ENCODE measurements at places on chromosomes 5 and 9. TPM values are rescaled to one million over a fixed set of nuclear protein-coding genes. Genes with fewer than 3 reads are reported as not detected.

DNA sequence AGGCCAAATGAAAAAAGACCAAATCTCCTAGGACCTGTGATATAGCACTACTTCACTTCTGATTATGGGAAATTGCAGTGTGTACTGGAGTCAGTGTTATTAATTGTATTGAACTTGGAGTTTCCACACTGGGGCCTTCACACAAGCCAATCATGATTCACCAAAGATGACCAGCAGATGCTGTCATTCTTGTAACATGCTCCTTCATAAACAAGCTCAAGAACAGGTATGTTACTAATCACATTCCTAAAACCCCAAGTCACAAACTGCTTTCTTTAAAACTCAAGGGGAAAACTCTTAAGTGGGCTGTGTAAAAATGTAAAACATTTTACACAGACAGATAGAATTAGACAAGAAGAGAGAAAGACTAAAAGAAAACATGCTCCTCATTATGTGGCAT, 5.6 kb downstream of the KLHL3 start:
- H3K27ac ChIP-seq = no peak overlapping the region
- no peak for DNase-seq
- H3K4me3 ChIP-seq = no peak overlapping the region
- H3K4me1 ChIP-seq = peaks cover 9% of the 10 kb centered on the region
- H3K36me3 ChIP-seq = no peaks in the 10 kb centered on the region
- H3K27me3 ChIP-seq = peaks cover 2% of the 10 kb centered on the region

GRCh38 chr5:51242456-51242855, 140.8 kb upstream of the ISL1 start:
- H3K4me1 ChIP-seq = no peaks in the 10 kb centered on the region
- H3K27ac ChIP-seq = no peak overlapping the region
- no peaks in the 10 kb centered on the region for H3K27me3 ChIP-seq
- H3K4me3 ChIP-seq = no peak overlapping the region
- H3K36me3 ChIP-seq = no peaks in the 10 kb centered on the region

- no peaks in the 10 kb centered on the region for H3K36me3 ChIP-seq
- no peak overlapping the region for H3K4me3 ChIP-seq
- no peak overlapping the region for H3K27ac ChIP-seq
Observed at GRCh38 chr5:137316346-137316736, 182.8 kb downstream of the SPOCK1 start.

GRCh38 chr5:132687995-132688394, 14.2 kb downstream of the IL4 start:
- no peaks in the 10 kb centered on the region for H3K36me3 ChIP-seq
- H3K4me3 ChIP-seq = no peak overlapping the region
- no peaks in the 10 kb centered on the region for H3K4me1 ChIP-seq
- DNase-seq = no peak

GRCh38 chr9:128552744-128553440, 505 bp downstream of the SPTAN1 start:
- no peaks in the 10 kb centered on the region for H3K27me3 ChIP-seq
- peak overlapping the region; percentile 87 for H3K4me3 ChIP-seq
- H3K4me1 ChIP-seq = peaks cover 70% of the 10 kb centered on the region
- H3K27ac ChIP-seq = peak overlapping the region; percentile 67
- no peaks in the 10 kb centered on the region for H3K36me3 ChIP-seq

PCSK5 gene
- total RNA-seq = 0.55 TPM

TYRP1 gene
- not detected for total RNA-seq

GRCh38 chr9:116090030-116090770, 63.4 kb upstream of the PAPPA start:
- no peaks in the 10 kb centered on the region for H3K4me1 ChIP-seq
- H3K27ac ChIP-seq = no peak overlapping the region
- no peak for DNase-seq
- H3K27me3 ChIP-seq = no peaks in the 10 kb centered on the region

DNA sequence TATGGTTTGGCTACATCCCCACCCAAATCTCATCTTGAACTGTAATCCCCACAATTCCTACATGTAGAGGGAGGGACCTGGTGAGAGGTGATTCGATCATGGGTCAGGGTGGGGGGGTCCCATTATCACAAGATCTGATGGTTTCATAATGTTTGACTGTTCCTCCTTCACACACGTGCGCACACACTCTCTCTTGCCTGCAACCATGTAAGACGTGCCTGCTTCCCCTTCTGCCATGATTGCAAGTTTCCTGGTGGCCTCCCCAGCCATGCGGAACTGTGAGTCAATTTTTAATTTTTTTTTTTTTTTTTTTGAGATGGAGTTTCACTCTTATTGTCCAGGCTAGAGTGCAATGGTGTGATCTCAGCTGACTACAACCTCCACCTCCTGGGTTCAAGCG, 27.0 kb downstream of the FAM169A start:
- H3K27me3 ChIP-seq = no peaks in the 10 kb centered on the region
- peaks cover 7% of the 10 kb centered on the region for H3K36me3 ChIP-seq
- H3K4me1 ChIP-seq = peaks cover 50% of the 10 kb centered on the region
- no peak overlapping the region for H3K4me3 ChIP-seq
- no peak overlapping the region for H3K27ac ChIP-seq
- no peak for DNase-seq

DNA sequence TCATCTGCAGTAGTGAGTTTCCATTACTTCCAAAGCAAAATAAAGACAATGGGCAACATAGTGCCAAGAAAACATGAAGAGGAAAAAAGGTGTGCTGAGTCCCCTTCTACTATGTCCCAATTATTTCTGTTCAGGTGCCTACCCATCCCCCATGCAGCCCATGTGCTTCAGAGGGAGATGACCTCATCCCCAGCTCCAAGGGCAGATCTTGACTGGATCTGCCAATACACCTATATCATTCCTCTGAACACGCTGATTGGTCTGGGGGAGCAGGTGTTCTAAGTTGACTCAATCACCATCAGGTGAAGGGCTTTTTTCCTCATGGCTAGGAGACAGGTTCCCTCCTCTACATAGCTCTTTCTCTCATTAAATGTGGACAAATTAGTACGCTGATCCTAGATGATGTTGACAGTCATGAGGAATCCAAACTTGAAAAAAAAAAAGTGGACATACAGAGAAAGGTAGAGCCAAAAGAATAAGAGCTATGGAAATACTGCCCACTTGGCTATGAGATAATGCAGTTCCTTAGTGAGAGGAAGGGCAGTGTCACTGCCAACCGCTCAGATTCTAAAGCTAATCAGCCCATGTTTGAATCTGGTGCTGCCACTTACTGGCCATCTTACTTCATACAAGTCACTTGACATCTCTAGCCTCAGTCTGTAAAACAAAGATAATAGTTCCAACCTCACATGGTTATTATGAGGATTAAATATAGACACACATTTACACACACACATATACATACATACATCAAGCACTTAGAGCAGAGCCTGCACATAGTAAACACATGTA, 23.1 kb downstream of the PRELID2 start:
- H3K27ac ChIP-seq = no peak overlapping the region
- peak; percentile 6 for DNase-seq
- no peaks in the 10 kb centered on the region for H3K4me1 ChIP-seq

GRCh38 chr9:101466863-101467262, 31.3 kb upstream of the ALDOB start:
- DNase-seq = no peak
- H3K4me1 ChIP-seq = peaks cover 14% of the 10 kb centered on the region
- no peaks in the 10 kb centered on the region for H3K36me3 ChIP-seq
- H3K27me3 ChIP-seq = no peaks in the 10 kb centered on the region

DNA sequence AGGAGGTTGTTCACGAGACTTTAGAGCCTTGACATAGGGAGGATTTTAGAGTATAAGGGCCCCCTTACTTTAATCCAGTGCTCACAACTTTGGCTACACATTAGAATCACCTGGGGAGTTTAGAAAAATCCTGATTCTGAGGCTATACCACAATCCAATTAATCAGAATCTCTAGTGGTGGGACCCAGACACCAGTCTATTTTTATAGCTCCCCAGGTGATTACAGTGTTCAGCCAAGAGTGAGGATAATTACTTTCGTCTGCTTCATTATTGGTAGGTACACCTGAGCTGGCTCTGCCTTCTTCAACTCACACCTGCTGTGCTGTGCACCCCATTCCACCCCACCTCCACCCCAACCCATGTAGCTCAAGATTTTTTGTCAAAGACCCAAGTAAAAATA, 141.3 kb upstream of the EPB41L4A start:
- DNase-seq = no peak
- H3K27ac ChIP-seq = no peak overlapping the region
- H3K36me3 ChIP-seq = no peaks in the 10 kb centered on the region
- H3K27me3 ChIP-seq = no peaks in the 10 kb centered on the region
- H3K4me3 ChIP-seq = no peak overlapping the region

GRCh38 chr5:126777257-126777974, 480 bp downstream of the LMNB1 start:
- peak; percentile 9 for DNase-seq
- H3K27ac ChIP-seq = peak overlapping the region; percentile 95

DNA sequence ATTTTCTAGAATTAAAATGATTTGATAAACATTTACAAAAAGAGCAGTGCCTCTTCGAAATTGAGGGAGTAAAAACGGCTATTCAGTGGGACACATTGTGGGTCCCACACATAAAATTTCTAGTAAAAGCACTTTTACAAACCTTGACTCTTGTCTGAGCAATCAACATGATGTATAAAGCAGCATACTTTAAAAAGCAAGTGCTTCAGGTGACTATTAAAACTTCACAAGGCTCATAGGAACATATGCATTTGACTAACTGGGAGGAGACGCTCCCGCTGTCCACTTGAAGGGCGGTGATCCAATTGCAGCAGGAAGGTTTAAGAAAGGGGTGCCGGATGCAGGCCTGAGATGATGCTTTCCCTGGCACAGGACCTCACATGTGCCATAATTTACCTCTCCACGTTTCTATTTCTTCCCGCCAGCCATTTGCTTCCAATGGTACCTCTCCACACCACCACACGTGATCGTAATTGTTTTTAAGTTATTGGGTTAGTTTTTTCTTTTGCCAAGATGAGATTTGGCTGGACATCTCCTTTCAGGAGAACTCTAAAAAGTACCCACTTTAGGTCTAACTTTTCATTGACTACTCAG, 1.8 kb downstream of the MCTP1 start:
- peaks cover 7% of the 10 kb centered on the region for H3K4me1 ChIP-seq
- H3K27me3 ChIP-seq = peaks cover 2% of the 10 kb centered on the region
- H3K27ac ChIP-seq = no peak overlapping the region
- DNase-seq = no peak
- no peak overlapping the region for H3K4me3 ChIP-seq

GRCh38 chr5:100516285-100516684, 18.9 kb upstream of the FAM174A start:
- no peak overlapping the region for H3K4me3 ChIP-seq
- no peaks in the 10 kb centered on the region for H3K36me3 ChIP-seq
- DNase-seq = no peak
- no peaks in the 10 kb centered on the region for H3K4me1 ChIP-seq
- no peak overlapping the region for H3K27ac ChIP-seq
- H3K27me3 ChIP-seq = no peaks in the 10 kb centered on the region

DNA sequence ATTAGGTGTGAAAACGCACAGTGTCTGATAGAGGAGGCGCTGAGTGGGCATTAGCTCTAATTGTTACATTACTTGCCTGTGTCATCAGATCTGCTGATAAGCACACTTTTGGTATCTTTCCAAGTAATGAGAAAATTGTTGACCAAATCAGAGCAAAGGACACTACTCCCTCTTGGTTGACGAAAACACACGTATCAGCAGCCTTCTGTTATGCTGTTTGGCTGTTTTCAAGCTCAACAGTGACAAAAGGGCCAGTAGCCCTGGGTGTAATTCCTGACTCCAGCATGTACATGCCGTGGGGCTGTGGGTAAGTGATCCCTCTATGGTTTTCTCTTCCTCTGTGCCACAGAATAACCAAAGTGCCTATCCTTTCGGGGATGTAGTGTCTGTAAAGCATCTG, 151.4 kb downstream of the AUH start:
- no peak overlapping the region for H3K4me3 ChIP-seq
- no peak for DNase-seq

- no peaks in the 10 kb centered on the region for H3K36me3 ChIP-seq
- H3K4me1 ChIP-seq = peaks cover 30% of the 10 kb centered on the region
- no peak overlapping the region for H3K4me3 ChIP-seq
- H3K27me3 ChIP-seq = no peaks in the 10 kb centered on the region
Observed at GRCh38 chr9:19184144-19184917, 46.2 kb upstream of the DENND4C start.

GRCh38 chr5:161547406-161547737, 847 bp upstream of the GABRB2 start:
- no peaks in the 10 kb centered on the region for H3K4me1 ChIP-seq
- no peaks in the 10 kb centered on the region for H3K36me3 ChIP-seq
- no peaks in the 10 kb centered on the region for H3K27me3 ChIP-seq
- no peak for DNase-seq
- H3K27ac ChIP-seq = no peak overlapping the region
- H3K4me3 ChIP-seq = peak overlapping the region; percentile 12

TMED9 gene
- total RNA-seq = 161 TPM

GPR150 gene
- total RNA-seq = not detected

RUSC2 gene
- 2.3 TPM for total RNA-seq

- H3K4me3 ChIP-seq = no peak overlapping the region
- no peak overlapping the region for H3K27ac ChIP-seq
- no peaks in the 10 kb centered on the region for H3K36me3 ChIP-seq
- H3K27me3 ChIP-seq = no peaks in the 10 kb centered on the region
Observed at GRCh38 chr5:136098176-136098575, 34.5 kb upstream of the SMAD5 start.

SPATA31A3 gene
- total RNA-seq = not detected

MAP3K1 gene
- 44.1 TPM for total RNA-seq
